ENCODE measurements at places on chromosomes 1 and 21.

- no peak for DNase-seq
Measured at GRCh38 chr1:42037586-42037985, 115.6 kb upstream of the GUCA2B start.

DNA sequence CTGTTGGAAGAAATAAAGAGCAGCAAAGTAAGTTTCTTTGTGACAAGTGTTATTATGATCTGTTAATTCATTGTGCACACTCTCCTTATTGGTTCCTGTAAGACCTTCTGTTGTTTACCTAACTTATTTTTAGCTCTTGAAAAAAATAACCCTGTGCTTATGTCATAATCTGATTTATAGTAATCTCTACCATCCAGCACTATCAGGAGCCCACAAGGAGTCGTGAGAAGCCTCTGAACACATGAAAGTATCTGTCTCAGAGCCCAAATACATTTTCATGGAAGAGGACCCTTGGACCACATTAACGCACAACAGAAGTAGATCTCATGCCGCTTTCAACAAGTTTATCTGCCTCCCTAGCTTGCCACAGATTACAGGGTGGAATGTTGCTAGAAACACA lies 45.8 kb downstream of the CENPF start:
- no peak for DNase-seq

- no peak for DNase-seq
Measured at GRCh38 chr1:231093156-231093922, 53.3 kb upstream of the FAM89A start.

- DNase-seq, result peak; percentile 23
Measured at GRCh38 chr1:233614173-233614742, 352 bp downstream of the KCNK1 start.

Data from psoas muscle (tissue), 8 donors.